Stimulated activated CD8-positive, alpha-beta memory T cell treated with anti-CD3 and anti-CD28 coated beads, Interleukin-2, amount 100 ng/mL, for 1 hour (primary cell): ENCODE measurements at places on chromosomes 6 and 20.

- DNase-seq: no peak
Observed at GRCh38 chr6:169859978-169860703, 108.7 kb downstream of the ERMARD start.

GRCh38 chr20:64015635-64016034 is 20.3 kb upstream of the C20orf204 start:
- DNase-seq: no peak

- DNase-seq: no peak
Observed at GRCh38 chr6:108002365-108003221, 44.6 kb upstream of the SEC63 start.

DNA sequence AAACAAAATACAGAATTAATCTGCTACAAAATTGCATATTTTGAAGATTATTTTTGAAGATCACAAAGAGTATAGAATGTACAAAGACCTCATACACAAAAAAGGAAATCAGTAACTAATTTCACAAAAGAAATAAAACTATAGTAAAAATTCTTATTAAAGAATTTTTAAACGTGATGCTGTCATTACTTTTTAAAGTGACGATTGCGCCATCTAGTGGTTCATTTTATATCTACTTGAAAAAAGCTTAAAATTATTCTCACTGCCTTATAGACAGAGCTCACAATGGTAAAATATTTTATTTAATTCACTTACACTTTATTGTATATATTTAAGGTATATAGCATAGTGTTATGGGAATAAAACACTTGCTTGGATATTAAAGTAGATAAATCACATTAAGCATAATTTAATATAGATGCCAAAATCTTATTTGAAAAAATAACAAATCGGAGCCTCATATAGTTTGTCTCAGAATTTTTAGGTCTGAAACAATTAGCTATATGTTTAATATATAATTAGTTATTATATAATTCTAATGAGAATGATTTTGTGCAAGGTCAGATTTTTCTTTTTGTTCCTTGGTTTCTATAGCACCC is 128.8 kb downstream of the PHF3 start:
- no peak for DNase-seq

- DNase-seq: no peak
Observed at GRCh38 chr20:1867495-1868260, 27.5 kb upstream of the SIRPA start.

GRCh38 chr6:15472621-15473020 is 190.2 kb downstream of the DTNBP1 start:
- DNase-seq: no peak

- no peak for DNase-seq
Observed at GRCh38 chr6:141705431-141705830, 427.3 kb upstream of the GJE1 start.
